NCI-H1694 (cell line): ENCODE measurements at places on chromosomes 11 and 22.

GRCh38 chr11:134575504-134576230 lies 163.6 kb upstream of the B3GAT1 start:
- no peak for DNase-seq

GRCh38 chr11:69663326-69663725 lies 11.8 kb downstream of the LTO1 start:
- DNase-seq, result no peak

GRCh38 chr11:15654451-15654850 lies 539.7 kb downstream of the INSC start:
- no peak for DNase-seq

DNA sequence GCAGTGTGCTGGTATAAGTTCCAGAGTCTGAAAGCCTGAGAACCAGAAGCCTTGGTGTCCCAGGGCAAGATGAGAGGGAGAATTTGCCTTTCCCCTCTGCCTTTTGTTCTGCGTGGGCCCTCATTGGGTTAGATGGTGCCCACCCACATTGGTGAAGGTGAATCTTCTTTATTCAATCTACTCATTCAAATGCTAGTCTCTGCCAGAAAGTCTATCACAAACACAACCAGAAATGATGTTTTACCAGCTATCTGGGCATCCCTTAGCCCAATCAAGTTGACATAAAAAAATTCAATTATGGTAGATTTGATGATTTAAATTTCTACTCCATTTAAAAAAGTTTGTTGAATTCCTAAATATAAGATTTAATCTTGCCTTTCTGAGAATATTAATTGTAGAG lies 22.2 kb downstream of the CSTPP1 start:
- DNase-seq, result no peak

DNA sequence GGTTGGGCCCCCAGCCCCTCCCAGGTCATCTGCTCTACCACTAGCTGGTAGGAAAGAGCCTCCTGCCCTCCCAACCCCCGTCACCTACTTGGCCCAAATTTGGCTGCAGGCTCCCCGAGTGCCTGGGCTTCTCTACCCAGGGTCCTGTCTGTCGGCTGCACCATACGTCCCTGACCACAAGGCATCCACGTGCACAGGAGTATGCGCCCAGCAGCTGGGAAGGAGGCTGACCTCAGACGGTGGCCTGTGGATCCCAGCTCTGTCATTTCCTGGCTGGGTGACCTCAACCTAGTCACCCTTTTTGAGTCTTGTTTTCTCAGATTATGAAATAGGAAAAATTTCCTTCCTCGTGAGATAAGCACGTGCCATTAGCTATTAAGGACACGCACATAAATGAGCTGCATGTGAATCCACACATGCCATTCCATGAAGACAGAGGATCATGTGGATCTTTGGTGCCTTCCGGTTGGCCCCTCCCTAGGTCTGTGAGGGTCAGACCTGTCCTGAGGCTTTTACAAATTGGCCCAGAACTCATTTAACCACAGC lies 13.7 kb downstream of the CYB561A3 start:
- DNase-seq, result no peak

DNA sequence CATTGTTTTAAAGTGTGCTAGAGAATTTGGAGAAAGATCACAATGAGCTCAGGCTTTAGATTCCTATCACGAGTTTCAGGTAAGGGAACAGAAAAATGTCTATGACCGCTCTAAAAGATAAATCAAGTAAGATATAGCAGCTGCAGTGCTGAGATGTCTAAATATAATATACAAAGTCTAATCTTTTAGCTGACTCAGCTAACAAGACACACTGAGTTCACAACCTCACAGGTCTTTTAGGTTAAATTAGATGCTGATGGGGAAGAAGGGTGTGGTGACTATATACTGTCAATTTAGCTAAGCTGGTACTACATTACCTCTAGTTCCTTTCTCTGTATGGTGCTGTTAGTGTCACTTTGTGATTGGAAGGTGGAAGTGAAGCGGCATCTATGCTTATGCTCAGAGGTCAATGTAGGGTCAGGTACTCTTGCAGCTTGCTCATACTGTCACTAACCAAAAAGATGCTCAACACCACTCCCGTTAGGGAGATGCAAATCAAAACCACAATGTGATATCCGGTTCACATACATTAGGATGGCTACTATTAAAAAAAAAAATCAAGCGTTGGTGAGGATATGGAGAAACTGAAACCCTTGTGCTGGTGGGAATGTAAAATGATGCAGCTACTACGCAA lies 283.5 kb downstream of the SWAP70 start:
- no peak for DNase-seq

GRCh38 chr11:132643239-132643638 lies 889.1 kb downstream of the OPCML start:
- no peak for DNase-seq

- DNase-seq, result no peak
Observed at GRCh38 chr11:130126516-130126915, 33.1 kb upstream of the ST14 start.

DNA sequence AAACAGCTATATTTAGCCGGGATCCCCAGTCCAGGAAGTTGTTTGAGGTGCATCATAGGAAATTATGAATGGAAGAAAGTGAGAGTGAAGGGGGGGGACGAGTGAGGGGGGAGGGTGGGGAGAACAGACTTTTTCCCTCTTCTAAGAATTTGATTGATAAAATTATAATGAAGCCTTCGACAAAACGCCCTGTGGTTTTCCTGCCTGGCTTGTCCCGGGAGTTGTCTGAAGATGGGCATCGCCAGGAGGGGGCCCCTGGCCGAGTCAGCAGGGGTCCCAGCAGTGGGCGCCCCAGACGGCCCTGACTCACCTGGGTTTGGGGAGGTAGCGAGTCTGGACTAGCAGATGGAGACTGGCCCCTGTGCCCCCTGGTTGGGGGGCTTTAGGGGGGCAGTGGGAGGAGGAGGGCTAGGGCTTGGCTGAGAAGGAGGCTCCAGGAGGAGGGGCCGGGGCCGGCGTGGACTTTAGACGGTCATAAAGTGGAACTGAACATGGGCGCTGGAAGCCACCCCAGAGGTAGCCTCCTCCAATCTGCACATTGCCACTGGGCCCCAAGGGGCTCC lies 336 bp upstream of the LIF start:
- DNase-seq, result no peak

- DNase-seq, result no peak
Observed at GRCh38 chr11:134044514-134045284, 24.2 kb upstream of the JAM3 start.

- DNase-seq, result peak; percentile 1
Observed at GRCh38 chr11:124329787-124330478, 9.9 kb upstream of the OR8D2 start.

DNA sequence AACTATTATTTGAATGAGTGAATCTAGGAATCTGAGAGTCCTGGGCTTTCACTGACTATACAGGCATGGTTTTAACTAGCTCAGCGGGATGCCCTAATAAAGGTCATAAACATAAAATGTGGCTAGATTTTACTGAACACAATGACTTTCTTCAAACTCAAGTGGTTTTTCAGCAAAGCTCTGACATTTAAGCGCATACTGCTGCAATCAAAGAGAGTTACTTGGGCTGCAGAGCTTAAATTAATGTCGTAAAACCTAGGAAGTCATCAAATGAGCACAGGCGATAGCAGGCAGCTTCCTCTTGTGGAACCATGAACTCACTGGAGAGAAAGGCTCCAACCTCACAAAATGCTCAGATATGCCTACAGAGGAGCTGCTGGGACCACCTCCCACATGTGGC lies 6.7 kb downstream of the CSNK2A3 start:
- DNase-seq, result no peak

GRCh38 chr11:93734427-93735222 lies 6.7 kb downstream of the TAF1D start:
- DNase-seq, result no peak

- no peak for DNase-seq
Observed at GRCh38 chr11:69253028-69253427, 40.9 kb upstream of the MYEOV start.

DNA sequence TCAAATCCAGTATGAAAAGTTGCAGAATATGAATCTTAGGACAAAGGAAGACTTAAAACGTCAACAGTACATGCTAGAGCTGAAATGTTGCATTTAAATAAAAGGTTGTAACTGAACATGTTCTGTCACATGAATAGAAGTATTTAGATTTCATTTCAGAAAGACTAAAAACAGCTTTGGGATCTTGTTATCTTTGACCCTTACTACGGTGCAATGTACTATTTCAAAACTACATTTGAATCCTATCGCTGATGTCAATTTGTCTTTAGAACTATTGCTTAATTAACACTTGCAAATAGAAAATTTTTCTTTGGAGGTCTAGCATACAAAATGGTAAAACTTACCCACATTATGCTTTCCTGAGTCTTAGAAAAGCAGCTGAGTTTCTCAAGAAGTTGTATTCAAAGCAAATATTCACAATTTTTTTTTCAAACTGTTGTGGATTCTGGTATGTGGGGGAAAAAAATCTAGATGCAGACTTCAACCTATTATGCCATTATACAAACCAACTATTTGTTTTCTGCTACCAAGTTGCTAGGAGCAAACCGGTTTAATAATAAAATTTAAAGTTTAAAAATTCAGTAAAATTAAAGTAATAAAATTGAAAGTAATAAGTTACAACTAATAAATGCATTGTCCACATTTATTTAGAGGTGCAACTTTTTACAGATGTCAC lies 25.4 kb downstream of the CSTF3 start:
- no peak for DNase-seq

DNA sequence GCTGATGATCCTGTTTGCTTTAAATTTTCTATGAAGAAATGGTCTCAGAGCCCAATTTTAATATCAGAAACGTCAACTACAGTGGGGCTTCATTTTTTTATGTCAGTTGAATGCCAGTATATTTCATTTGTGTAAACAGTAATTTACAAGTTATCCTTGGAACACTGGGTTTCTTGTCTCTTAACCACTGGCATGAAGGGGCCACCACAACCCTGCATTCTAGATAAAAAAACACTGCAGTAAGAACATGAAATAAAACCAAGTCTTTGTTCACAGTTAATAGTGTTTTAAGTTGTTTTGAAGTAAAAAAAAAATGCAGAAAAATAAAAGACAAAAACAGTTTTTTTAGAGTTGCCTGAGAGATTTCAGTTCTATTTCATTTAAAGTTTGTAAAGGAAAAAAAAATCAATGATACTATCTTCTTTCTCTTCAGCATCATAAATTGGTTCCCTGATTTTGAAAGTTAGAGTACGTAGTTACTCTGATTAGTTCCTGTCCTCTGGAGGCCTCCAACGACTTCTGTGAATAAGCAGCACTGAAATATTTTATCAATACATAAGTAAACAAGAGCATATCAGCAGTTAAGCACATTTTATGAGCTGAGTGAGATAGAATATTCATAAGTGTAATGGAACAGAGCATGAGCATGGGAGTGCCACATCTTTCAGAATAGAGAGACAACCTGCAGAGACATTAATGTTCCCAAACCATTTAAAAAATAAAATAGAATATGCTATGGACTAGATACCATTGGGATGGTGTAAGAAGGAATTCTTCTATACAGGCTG lies 7.8 kb upstream of the DDI1 start:
- no peak for DNase-seq

DNA sequence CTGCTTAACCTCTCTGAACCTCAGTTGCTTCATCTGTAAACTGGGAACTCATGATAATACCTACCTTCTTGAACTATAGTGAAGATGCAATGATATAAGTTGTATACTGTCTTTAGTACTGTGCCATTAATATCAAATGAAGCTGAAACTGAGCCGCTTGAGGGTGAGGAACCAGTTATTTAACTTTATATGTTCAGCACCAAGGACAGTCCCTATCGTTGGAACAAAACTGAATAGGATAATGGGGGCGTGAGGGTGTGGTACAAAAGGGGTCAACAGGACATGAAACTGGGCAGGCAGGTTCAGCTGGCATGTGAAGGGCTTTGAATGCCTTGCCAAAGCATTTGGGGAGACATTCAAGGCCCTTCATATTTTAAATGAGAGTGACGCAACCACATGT lies 112.6 kb downstream of the C11orf91 start:
- no peak for DNase-seq

- DNase-seq, result no peak
Observed at GRCh38 chr11:1647901-1648652, 18.5 kb downstream of the KRTAP5-5 start.

DNA sequence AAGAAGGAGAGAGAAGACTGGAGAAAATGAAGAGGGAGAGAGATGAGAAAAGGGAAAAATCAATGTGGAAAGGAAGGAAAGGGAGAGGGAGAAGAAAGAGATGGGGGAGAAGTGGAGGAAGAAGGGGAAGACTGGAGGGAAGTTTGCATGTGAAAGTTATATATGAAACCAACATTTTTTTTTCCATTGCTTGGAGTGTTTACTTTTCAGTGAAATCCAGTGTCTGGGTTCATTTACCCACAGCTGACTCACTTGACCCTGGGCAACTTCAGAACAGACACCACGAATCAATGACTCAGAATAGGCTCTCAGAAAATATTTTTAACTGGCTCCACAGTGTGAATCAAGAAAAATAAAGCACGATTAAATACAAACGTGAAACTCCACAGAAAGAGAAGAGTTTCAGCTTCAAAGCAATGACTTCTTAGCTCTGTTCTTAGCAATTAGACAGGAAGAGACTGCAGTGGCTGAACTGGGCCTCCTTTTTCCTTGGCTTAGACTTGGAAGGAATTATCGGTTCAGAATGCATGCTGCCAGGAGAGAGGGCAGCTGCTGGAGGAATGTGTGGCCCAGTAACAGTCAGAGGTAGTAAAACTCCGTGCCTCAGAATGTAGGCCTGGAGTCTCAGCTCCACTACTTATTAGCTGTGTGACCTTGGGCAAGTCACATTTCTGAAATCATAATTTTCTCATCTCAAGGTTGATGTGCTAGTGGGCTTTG lies 237.5 kb downstream of the MIAT start:
- no peak for DNase-seq

DNA sequence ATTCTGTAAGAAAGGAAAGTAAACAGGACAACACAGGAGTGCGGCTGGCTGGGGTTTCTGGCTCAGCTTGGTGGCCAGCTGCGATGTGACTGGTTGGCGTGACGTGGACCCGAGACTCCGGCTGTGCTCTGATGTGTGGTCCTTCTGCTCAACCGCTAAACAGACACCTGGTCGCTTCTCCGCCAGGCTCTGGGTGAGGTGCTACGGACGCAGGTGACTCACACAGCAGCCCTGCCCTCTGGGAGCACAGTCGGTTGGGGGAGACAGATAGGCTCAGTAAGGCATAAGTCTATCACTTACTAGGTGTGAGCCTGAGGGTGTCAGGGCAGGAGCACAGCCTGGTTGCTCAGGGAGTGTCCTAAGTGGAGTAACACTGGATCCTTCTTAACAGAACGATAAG lies 8.2 kb downstream of the RTL6 start:
- no peak for DNase-seq

- peak; percentile 70 for DNase-seq
Observed at GRCh38 chr22:42371099-42371498, 61.1 kb downstream of the NFAM1 start.

GRCh38 chr11:295351-296170 lies 3.8 kb downstream of the IFITM5 start:
- no peak for DNase-seq

DNA sequence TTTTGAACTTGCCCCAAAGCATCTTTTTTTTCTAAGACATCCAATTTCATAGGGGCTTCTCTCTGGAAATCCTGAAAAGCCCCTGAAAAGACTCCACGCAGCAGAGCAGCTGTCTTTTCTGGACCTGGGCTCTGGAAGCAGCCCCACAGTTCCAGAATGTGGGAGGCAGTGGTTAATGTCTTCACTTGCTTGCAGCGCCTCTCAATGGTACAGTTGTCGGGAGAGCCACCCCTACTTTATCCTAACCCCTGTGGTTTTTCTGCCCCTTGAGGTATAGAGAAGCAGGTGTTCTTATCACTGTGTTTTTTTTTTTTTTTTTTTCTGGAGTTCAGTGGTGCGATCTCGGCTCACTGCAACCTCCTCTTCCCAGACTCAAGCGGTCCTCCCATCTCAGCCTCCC lies 83.4 kb upstream of the SORL1-AS1 start:
- no peak for DNase-seq

GRCh38 chr22:37638391-37639069 lies 939 bp upstream of the SH3BP1 start:
- DNase-seq, result no peak
